SW 1271 (cell line): ENCODE measurements at places on chromosomes 13 and 19.

DNA sequence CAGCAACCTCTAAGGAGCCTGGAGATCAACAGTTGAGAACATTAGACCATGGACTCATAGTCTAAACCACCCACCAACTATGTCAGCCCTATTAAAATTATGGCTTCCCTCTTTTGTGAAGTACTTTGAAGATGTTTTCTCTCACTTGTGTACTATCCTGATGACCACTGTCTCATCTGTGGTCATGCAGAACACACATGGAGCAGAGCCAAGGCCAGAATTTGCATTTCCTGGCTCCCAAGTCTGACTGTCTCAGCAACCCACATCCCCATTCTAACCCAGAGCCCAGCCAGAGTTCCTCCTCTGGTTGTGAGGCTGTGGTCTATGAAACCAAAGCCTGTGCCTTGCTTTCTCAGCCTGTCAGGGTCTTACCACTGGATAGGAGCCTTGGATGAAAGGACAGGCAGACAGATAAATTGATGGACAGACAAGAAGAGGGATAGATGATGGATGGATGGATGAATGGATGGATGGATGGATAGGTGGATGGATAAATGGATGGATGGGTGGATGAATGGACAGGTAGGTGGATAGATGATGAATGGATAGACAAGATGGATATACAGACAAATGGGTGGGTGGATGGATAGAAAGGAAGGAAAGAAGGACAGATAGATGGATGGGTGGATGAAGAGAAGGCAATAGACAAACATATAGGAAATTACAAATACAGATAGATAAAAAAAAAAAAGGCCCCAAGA lies 35.4 kb downstream of the ZNF557 start:
- no peak for DNase-seq

DNA sequence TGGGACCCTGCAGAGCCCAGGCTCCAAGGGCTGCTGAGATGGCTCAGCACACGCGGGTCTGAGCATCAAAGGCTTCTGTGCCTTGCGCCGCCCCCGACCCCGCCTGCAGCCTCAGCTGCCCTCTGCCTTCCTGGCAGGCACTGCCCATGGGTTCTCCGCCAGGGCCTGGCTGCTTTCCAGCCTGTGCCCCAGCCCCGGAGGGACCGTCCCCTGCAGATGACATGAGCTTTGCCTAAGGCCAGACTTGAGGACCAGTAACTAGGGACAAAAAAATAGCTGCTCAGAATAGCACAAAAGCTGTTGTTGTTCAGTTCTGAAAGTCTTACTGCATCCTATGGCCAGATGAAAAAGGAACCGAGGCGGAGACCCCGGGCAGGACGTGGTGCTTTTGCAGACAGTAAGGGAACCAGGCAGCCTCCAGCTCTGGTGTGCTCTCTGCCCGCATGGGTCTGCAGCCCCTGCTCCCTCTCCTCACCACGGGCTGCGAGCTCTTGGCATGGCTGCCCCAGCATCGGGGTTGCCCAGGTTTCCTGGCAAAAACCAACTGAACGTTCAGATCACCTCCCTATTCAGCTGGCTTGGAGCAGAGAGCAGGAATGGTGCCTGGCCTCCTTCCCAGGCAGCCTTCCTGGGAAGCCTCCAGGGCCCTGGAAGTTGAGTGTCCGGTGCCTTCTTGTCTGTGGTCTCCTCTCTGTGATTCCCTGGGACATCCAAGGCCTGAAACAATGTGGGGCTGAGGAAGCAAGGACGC lies 12.5 kb upstream of the CFAP97D2 start:
- DNase-seq: no peak

GRCh38 chr19:55460670-55461258 lies 678 bp downstream of the ISOC2 start:
- DNase-seq: peak; percentile 42

DNA sequence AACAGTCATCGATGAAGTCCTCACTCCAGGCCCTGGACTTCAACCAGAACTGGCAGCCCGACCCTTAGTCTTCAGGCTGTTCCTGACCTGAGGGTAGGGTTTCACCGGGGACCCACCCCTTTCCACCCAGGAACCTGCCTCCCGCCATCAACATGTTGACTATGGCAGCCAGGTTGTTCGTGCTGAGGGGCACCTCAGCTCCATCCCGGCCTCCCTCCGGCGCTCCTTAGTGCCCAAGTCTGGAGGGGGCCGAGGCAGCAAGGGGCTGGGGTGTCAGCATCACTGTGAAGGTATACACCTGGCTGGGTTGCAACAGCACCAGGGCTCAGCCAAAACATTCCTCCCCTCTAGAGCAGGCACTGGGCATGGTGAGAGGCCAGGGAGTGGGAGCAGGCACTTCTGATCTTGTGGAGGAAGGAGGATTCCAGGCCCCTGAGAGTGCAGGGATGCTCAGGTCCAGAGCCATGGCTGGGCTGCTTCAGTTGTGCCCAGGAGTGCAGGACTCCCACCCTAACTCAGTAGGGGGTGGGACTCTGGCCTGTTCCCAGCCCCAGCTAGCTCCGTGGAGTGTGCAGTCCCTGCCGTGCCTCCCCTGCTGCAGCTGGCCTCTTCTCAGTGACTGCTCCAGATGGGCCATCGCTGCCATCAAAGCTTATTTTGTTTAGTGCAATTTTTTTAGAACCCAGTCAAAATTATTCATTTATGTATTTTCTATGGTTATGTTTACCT lies 1445.9 kb downstream of the PCDH9 start:
- no peak for DNase-seq

DNA sequence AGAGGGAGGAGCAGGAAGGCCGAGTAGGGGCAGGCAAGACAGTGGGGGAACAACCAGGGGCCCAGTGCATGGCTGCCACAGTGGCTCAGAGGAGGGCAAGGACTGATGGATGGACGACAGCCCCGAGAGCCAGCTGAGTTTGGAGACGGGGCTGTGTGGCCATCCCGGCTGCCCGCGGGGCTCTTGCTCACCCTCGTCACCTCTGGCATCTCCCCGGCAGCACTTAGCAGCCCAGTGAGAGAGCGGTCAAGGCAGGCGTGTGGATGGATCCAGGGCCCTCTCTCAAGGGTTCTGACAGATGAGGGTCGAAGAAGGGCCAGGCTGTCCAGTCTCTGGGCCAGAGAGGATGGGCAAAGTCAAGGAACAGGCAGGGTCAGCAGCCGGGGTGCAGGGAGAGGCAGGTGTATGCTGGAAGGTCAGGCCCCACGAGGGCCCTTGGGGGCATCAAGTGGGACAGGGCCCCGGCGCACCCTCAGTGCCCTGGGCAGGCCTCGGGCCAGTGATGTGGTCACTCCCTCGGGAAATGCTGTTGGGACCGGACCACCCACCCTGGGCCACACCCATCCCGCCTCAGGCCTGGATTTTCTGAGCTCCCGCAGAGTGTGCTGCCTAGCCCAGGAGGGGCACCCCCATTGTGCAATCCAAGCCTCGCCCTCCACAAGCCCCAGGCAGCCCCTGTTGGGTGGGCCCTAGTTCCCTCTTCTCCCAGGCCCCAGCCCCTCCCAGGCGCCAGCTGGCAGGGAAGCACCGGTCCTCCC lies 56.4 kb upstream of the TPM4 start:
- no peak for DNase-seq
